ENCODE measurements at places on chromosomes 12 and 14.

DNA sequence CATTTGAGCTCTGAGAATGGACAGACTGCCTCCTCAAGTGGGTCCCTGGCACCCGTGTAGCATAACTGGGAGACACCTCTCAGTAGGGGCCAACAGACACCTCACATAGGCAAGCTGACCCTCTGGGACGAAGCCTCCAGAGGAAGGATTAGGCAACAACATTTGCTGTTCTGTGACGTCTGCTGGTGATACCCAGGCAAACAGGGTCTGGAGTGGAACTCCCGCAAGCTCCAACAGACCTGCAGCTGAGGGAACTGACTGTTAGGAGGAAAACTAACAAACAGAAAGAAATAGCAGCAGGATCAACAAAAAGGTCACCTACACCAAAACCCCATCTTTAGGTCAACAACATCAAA lies 69.6 kb downstream of the CEP83 start:
- DNase-seq, result no peak

DNA sequence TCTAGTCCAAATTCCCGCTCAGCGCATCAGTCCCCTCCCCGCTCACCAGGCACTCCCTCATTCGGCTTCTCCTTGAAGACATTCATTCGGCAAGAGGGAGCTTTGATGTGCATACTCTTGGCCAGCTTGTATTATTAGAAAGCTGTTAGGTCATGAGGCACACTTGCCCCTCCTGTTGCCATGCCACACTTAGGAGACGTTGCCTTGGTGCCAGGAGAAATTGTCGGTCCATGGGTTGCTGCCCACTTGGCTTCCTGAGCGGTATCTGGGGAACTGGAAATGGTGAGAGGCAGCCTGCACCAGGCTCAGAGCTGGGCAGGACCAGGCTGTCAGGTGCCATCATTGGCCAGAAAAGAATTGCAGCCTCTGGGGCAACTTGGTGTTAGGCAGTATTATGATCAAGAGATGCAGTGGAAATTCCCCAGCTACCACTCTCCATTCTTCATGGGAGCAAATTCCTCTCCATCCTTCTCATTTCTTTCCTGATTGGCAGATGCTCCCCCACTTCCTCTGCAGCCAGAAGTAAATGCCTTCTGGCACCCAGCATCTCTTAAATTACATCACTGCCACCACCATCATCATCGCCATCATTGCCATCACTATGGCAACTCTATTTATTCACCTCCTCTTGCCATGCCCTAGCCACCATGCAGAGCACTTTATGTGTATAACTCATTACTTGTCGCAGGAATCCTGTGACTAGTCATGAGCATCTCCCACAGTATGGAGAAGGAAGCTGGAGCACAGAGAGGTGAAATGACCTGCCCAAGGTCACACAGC lies 12.4 kb downstream of the CABP1 start:
- no peak for DNase-seq

GRCh38 chr12:65464930-65465329 lies 186.4 kb downstream of the MSRB3 start:
- no peak for DNase-seq

DNA sequence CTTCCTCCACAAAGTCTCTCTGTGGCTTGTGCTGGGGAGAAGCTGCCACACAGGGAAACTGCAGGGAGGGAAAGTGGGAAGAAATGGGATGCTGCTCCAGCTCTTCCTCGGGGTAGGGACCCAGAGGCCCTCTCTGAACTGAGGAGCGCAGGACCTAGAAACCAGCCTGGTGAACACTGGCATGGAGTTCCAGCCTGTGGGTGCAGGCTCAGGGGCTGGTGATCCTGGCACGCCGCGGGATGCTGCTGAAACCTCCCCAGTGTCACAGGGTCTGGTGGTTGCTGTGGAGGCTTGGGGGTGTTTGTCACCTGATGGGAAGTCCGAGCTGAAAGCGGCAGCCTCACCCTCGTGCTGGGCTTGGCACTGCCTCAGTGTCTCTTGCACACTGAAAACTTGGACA lies 5.2 kb upstream of the KRT75 start:
- no peak for DNase-seq

DNA sequence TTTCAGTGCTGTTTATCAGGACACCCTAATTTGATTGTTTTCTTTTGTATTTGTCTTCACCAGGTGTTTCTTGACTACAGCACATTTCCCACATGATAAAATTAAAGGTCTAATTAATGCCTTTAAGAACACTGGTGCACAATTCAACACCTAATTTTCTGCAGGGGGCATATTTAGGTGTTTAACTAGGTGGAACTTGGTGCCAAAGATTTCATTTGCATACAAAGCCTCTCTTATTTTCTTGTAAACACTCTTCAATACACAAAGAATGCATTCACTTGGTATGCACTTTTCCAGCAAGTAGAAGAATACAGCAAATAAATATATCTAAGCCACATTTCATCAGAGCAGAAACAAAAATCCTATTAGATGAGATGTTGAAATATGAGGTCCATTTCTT lies 646.2 kb upstream of the FOXG1 start:
- no peak for DNase-seq

GRCh38 chr12:32895688-32896431 lies 717 bp downstream of the PKP2 start:
- no peak for DNase-seq

GRCh38 chr12:107411792-107412535 lies 273.6 kb upstream of the PWP1 start:
- no peak for DNase-seq

- no peak for DNase-seq
These were observed 12.9 kb upstream of the ORAI1 start for GRCh38 chr12:121613462-121613861.

GRCh38 chr12:59484575-59484974 lies 111.3 kb upstream of the SLC16A7 start:
- no peak for DNase-seq

DNA sequence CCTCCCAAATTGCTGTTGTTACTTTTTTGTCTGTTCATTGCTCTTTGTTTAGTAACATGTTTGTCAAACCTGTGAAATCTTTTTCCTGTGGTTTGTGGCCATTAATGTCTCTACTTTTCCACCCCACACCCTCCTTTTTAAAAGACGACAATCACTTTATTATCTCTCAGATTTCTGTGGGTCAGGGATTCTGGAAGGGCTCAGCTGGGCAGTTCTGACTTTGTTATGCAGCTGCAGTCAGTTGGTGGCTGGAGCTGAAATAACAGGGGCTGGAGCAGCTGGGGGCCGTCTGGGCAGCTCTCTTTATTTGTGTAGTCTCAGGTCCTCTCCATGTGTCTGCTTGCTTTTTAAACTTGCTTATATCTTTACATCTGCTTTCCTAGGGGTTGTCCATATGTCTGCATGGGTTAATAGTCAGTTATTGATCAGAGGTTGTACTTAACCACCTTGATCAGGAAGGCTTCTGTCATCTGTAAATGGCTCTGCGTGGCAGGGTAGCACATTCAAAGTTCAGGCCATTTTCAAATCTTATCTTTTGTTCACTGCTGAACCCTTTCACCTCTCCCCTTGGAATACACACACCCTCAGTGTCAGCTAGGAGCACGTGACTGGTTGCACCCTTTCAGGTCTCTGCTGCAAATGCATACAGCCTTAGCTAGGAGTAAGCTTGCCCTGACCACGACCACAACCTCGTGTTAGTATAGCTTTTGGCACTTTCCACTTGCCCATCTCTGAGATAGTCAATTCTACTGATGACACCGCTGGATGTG lies 27.9 kb downstream of the BORCS5 start:
- no peak for DNase-seq

DNA sequence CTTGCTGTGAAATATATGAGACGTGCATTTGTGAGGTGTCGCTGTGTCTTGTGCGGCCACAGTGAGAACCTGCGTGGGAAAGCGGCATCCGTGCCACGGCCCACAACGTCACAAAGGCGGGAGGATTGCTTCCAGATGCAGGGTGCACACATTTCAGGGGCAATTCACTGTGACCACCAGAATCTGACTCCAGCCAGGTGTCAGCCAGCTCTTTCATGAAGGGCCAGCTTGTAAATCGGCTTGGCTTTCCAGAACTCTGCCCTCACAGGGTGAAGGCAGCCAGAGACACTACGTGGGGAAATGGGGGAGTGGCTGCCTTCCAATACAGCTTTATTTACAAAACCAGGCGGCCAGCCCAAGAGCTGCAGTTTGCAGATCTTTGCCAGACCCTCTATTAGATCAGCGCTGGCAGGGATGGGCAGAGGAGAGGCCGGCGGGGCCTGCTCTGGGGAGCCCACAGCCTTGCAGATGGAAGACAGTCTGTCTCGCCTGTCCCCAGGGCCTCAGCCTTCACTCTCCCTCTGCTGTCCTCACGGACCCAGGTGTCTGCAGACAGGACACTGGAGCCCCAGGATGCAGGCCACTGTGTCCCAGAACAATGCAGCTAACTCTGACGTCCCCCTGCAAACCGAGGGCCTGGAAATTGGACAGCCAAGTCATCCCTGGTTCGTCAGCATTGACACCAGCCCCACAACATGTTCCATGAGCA lies 53.5 kb downstream of the ADGRD1 start:
- DNase-seq, result no peak

DNA sequence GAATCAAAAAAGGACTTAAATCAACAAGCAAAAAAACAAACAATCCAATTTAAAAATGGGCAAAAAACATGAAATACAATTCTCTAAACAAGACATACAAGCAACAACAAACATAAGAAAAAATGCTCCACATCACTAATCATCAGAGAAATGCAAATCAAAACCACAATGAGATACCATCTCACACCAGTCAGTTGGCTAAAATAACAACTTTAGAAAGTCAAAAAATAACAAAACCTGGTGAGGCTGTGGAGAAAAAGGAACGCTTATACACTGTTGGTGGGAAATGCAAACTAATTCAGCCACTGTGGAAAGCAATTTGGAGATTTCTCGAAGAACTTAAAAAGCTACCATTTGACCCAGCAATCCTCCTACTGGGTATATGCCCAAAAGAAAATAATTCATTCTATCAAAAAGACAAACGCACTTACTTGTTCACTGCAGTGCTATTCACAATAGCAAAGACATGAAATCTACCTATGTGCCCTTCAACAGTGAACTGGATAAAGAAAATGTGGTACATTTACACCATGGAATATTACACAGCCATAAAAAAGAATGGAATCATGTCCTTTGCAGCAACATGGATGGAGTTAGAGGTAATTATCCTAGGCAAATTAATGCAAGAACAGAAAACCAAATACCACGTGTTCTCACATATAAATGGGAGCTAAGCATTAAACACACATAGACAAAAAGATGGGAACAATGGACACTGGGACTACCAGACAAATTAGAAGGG lies 26.9 kb downstream of the PRKD1 start:
- no peak for DNase-seq

DNA sequence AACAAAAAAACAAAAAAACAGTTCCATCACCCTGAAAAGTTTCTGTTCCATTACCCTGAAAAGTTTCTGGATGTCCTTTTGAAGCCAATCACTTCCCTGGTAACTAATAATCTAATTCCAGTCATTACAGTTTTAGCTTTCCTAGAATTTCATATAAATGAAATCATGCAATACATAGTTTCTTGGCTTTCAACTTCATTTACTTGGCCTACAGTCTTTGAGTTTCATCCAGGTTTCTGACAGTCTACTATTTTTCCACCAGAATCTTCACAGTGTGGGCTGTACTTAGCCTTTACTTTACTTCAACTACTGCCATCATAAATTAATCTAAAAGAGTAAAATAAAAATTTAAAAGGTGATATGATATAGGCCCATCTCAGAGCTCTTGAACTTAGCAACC lies 55.5 kb downstream of the RPS6KA5 start:
- no peak for DNase-seq

GRCh38 chr12:56682323-56682722 lies 5.8 kb downstream of the PTGES3 start:
- DNase-seq, result no peak

DNA sequence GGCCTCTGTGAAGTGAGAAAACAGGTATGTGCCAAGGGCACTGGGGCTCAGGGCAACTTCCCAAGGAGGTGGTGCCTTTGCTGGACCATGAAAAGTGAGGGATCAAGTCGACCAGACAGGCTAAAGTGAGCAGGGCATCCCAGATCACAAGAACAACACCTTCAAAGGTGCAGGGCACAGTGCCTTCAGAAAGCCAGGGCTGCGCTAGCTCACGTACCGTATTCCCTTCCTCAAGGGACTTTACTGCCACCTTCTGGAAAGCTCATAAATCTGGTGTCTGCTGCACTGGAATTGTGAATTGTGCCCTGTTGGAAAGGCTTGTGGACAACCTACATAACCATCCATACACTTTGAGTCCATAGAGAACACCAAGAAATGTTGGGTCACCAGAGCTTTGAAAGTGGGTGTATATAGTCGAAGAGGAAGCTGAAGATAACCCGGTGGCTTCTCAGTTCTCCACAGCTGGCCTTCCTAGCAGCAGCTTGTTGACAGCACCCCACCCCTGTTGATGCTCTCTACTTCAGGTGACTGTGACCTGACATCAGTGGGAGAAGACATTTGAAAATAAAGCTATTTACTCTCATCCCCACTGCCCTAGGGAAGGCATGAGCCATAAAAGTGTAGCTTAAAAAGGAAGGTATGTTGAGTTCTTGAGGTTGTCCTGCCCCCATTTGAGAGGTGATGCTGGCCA lies 24.5 kb downstream of the FIGNL2 start:
- DNase-seq, result no peak

DNA sequence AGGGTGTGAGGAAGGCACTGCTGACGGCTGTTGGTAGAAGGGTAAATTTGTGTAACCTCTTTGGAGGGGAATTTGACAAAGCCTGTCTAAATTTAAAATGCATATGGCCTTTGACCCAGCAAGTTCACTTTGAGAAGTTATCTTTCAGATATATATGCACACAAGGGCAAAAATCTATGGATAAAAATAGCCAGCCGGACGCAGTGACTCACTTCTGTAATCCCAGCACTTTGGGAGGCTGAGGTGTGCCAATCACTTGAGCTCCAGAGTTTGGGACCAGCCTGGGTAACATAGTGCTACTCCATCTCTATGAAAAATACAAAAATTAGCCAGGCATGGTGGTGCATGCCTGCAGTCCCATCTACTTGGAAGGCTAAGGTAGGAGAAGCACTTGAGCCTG lies 13.4 kb downstream of the UBC start:
- DNase-seq, result no peak

DNA sequence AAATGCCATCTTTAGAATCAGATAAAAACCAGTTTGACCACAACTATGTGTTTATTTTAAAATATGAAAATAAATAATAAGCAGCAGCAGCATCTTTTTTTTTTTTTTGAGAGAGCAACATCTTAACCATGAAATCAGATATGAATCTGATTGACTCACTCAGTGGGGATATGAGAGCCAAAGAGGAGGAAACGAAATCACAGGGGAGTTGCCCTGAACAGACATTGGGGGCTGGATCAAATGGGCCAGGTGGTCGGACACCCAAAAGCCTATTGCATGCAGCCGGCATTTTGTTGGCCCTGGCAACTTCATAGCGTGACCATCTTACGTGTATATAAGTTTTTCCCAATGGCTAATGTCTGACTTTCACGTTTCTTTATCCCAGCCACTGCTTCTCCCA lies 321.1 kb downstream of the NPAS3 start:
- DNase-seq, result no peak

GRCh38 chr12:75505706-75506312 lies 5.6 kb downstream of the KRR1 start:
- DNase-seq, result no peak

DNA sequence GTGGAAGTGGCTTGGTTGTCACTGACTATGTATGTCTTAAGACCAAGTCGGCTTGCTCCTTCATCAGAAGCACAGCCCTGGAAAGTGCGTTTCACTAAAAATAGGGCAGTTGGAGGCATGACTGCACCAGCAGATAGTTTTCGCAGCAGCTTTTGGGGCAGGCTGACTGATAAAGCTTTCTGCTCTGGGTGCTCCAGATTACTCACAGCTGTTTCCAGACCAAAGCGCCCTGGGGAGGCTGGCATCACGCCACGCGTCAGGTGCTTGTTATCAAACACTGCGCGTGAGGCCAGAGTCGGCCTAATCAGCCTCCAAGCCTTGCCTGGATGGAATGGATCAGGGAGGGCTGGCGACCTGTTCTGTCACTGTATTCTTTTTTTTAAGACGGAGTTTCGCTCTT lies 13.3 kb upstream of the LRRC10 start:
- no peak for DNase-seq
